ENCODE measurements at places on chromosomes 5 and 9.

GRCh38 chr5:171954721-171955120 is 51.7 kb downstream of the FBXW11 start:
- no peak for DNase-seq

DNA sequence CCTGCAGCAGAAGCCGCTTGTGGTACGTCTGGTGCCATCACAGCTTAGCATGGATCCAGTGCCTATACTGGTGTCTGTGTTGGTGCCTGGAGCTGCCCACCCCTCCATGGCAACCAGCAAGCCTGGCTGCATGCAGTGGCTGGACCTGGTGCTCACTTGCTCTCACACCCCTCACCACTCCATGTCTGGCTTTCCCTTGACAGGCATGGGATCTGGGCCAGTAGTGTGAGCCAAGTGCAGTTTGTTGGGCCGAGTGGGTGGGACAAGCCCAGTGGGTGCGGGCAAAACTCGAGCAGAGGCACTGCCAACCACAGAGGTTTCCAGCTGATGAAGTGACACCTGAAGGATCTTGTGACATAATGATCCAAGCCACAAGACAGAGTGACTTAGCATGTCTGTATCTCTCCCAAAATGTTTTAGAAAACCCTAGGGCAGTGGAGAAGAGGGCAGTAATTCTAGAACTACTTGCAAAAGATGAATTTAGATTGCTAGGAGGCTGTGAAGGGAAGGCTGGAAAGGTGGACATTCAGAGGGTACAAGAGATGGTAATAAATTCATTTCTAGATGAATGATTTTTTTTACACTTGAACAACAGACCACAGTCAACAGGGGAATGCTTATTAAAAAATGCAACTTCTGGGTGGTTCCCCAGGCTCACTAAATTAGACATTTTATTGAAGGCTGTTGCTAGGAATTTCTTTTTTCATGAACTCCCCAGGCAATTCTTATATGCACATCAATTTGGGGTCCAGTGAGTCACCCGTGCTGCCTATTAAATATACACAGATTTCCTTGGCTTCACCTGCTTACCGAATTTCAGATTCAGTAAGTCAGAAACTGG is 660.3 kb downstream of the TLR4 start:
- no peak for DNase-seq

DNA sequence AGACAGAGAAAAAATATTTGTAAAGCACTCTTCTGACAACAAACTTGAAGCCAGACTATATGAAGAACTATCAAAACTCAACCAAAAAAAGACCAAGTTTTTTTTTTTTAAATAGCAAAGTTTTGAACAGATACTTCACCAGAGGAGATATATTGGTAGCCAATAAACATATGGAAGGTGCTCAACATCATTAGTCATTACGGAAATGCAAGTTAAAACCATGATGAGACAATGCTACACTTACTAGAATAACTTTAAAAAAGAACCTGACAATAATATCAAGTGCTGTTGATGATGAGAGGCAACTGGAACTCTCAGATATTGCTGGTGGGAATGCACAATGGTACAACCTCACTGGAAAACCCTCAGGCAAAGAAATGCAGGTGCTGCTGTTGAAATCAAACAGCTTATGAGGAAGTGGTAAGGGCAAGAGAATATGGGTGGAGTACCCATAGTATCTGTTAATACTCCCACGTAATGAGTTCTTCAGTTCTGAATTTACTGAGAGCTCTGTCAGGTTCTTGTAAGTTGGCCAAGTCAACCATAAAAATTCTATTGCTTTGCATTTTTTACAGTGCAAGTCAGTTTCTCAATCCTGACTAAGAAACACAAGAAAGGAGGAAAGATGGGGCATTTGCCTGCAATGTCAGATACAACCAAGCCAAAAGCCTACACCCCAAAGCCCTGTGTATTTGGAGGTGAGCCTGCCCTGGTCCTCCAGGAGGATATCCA is 87.3 kb upstream of the GNAQ start:
- no peak for DNase-seq

DNA sequence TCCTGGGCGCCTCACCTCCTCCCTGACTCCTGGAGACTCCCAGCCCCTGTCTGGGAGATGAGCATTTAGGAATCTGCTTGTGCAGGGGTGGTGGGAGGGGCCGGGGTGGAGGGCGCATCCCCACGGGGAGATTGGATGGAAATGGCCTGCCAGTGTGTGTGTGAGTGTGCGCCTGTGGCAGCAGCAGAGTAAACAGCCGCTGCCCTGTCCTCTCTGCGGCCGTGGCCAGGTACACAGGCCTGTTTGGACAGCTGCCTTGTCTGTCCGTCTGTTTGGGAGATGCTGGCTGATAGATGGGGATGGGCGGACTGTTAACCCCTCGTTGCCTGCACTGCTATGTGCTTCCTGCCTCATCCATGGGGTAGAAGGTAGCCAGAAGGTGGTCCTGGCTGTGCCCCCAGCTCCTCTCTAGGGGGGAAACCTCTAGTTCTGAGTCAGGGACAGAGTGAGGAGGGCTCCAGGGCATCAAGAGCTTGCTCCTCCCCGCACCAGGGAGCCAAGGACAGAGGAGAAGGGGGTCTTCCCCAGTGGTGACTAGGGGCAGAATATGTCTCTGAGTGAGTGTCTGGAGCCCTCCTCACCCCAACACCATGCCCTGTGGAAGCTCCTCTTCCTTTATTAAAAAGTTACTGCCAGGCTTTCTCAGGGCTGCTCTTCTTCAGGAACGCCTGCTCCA is 60.1 kb downstream of the LMX1B start:
- no peak for DNase-seq

GRCh38 chr5:174175716-174176268 is 130.3 kb downstream of the NSG2 start:
- DNase-seq, result no peak

GRCh38 chr9:129033216-129033615 is 3.2 kb upstream of the MIGA2 start:
- DNase-seq, result no peak

DNA sequence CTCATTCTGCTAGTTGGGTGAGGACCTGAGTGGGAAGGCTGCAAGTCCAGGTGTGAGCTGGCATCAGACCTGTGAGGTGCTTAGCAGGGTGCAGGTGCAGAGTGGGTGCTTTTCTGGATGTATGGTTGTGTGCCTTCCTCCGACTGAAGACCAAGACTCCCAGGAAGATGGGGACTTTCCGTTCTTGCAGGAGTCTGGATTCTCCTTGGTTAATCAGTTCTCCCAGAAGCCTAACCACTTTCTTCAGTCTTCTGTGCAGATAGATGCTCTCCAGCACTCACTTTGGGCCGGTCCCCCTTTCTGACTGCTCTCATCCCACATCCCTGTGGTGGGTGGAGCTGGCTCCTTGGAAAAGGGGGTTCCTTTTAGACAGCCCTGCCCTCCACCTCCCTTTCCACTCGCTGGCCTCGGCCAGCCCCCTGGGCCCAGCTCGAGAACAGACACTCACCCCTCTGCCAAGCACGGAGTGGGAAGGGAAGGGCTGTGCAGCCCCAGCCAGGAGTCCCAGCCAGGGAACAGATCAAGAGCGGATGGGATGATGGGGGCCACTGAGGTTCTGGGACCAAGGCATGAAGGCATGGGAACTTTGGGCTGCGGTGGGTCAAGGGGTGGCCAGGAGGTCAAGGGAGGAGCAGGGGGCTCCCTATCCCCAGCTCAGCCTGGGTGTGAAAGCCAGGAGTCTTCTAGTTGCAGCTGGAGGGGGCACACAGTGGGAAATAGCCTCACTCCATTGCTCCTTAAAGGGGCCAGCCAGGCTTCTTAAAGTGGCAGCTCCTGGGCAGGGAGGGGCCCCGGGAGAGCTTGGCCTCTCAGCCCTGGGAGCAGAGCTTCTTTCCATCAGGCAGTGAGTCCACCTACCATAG is 62.4 kb downstream of the FGF18 start:
- DNase-seq, result no peak

GRCh38 chr9:7783635-7784063 is 15.9 kb downstream of the DMAC1 start:
- no peak for DNase-seq

GRCh38 chr5:55450050-55450765 is 84.6 kb downstream of the PLPP1 start:
- DNase-seq, result no peak

- no peak for DNase-seq
Observed at GRCh38 chr9:110047955-110048402, 160.0 kb downstream of the C9orf152 start.

DNA sequence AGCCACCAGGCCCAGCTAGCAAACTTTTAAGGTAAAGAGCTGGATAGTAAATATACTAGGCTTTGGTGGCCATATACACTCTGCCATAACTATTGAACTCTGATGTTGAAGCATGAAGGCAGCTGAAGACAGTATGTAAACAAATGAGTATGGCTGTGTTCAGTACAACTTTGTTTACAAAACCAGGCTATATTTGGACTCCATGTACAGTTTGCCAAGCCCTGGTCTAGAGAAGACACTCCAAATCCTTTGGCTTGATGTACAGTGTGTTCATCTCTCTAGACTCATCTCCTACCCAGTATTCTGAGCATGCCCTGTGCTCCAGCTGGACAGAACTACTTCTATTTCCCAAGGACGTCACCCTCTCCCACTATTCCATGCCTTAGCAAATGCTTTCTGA is 54.3 kb upstream of the MEGF10 start:
- no peak for DNase-seq

Measured in T-helper 2 cell (primary cell).